Type B pancreatic cell (in vitro differentiated cells): ENCODE measurements at places on chromosomes 7 and 10. TPM values are rescaled to one million over a fixed set of nuclear protein-coding genes. Genes with fewer than 3 reads are reported as not detected.

DNA sequence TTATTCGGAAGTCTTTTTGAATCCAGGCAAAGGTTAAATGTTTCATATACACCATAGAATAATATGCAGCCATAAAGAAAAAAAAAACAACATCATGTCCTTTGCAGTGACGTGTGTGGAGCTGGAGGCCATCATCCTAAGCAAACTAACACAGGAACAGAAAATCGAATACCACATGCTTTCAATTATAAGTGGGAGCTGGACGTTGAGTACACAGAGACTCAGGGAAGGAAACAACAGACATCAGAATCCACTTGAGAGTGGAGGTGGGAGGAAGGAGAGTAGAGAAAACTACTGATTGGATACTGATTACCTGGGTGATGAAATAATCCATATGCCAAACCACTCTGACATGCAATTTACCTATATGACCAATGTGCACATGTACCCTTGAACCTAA is 293.4 kb downstream of the KLF6 start:
- no peak for DNase-seq

DNA sequence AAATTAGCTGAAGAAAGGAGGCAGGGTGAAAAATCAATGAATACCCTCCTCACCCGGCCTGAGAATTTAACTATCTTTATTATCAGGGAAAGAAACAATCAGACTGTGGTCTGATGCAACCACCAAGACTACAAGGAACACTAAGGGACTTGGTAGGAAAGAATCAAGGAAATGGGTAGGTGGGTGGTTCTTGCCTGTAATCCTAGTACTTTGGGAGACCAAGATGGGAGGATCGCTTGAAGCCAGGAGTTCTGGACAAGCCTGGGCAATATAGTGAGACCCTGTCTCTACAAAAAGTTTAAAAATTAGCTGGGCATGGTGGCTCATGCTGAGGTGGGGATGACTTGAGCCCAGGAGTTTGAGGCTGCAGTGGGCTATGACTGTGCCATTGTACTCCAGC is 12.6 kb downstream of the SMURF1 start:
- DNase-seq = no peak

- no peak for DNase-seq
These were observed 74.1 kb downstream of the DOCK1 start for GRCh38 chr10:126979311-126979710.

DNA sequence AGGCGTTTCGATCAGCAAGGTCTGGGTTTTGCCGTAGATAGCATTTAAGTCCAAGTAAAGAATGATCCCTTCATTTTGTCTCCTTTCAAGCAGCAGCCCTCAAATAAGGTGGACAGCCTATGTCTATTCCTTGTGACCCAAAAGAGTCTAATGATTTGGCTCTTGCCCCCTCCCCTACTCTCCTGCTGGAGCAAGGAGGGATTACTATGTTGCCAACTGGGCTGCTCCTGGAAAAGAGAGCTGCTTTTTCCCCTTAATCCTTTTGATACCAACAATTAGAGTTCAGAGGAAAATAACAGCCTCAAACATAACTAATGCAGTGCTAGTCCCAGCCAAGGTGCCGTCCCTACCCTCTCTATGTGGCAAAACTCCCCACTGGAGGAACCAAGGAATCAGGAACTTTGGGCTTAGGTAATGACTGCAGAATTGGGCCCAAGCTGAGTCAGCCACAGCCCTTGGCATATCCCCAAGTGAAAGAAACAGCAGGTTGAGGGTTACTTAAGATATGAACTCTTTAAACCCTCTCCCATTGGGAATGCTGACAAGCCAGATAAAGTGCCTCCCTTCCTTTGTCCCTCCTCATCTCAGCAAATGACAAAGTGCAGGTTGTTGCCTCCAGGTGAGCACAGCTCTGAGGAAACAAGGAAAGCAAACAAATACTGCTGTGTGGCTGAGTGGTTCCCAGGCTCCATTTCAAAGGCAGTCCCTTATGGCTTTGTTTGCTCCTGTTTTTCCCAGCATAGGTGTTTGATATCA is 643.7 kb downstream of the INHBA start:
- no peak for DNase-seq

DNA sequence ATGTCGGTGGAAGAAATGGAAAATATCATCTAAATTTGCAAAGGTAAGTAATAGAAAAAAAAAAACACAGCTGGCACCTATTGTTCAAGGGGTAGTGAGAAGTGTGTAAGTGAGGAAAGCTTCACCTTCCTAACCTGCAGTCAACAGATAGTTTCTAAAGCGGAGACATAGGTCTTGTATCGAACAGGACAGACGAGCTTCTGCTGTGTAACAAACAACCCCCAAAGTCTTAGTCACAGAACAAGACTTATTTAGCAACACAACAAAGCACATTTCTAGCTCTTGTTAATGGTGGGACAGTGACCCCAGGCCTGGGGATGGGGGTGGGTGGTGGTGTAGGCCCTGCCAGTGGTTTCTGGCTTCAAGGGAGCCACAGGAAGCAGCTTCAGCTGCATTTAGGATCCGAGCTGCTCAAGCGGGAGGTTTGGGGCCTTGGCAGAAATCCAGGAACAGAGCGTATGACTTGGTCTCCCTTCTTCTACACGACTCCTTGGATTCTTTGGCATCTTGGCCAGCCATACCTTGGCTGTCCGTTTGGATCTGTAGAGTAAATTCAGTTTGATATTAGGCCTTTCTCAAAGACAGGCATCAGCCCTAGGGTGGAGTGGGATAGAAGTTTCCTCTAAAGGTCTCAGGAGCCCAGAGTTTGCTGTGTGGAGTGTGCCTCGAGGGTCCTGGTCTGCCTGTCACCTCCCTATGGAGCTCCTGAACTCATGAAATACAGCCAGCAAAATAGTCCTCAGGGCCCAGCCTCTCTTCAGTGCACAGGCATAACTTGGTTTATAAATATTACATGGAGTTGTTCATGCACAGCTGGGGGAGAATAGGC is 56.9 kb upstream of the SHH start:
- no peak for DNase-seq

GRCh38 chr7:22561321-22561811 is 61.4 kb upstream of the STEAP1B start:
- peak; percentile 72 for DNase-seq

DNA sequence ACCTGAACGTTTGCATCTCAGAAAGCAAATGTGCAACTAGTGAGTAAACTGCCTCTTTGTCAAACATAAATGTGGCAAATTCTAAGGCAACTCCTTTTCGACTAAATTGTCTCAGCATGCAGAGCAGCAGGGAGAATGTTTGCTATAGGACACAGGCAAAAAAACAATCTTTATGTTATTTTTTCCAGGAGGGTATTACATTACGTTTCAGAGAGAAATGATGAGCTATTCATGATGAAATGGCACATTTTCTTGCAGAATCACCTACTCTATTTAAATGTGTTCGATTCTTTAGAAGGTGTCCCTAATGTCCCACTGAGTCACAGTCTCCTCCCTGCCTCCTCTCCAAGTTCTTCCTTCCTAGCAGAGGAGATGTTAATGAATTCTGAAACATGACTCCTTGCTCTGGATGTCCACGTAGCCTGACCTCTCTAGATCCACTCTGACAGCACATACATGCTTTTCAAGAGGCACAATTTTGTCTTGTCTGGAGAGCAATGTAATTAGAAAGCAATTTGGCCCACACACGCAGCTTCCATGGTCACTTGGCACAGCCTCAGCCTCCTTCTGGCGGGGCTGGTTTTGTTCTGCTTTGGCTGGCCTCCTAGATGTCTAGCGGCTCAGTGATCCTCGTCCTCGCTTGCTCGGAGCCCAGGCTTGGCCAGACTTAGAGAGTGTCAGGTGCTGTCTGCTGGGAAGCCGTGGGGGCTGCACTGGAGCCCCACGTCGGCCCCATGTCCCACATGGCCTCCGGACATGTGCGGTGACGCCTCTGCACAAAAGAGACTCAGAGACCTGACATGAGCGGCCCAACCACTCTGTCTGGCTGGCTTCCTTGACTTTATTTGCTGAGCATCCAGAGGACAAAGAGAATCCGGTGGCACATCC is 125.7 kb upstream of the ZNF438 start:
- DNase-seq = no peak

DNA sequence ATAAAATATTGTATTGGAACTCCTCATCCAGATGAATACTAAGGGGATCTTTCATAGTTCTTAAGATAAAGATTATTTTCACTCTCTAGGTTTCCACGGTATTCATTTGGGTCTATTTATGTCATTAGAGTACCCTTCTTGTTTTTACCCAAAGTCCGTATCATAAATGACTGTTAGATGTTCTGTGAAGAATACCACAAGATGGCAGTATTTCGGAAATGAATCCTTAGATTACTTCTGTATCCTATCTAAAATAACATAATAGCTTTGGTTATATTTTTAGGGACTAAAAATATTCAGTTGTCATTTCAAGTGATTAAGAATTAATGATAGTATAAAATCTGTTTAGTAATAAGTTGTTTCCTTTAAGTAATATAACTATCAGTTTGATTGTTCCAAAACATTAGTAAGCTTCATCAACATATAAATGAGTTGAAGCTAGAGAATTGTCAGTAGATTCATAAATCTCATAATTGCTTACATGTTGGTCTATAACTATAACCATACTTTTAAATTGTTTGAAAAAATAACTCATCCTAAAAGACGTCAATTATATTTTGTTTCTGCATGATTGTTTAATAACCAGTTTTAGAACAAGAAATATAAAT is 337.5 kb upstream of the KCND2 start:
- DNase-seq = no peak

DNA sequence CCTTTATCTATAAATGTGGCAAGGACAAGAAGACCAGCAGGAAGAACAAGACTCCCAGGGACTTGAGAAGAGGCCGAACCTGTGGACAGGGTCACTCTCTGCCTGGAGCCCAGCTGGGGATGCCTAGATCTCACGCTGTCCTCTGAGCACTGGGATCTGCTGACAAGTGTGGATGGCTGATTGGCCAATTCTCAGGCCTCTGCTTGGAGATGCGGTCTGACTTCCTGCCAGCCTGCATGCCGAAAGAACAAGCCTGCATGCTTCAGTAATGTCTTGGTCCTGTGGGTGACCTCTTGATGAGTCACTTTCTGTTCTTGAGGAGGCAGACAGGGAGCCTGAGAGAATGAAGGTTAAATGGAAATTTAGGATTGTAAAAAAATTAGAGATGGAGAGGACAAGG is 84.7 kb downstream of the TMEM178B start:
- DNase-seq = no peak

DNA sequence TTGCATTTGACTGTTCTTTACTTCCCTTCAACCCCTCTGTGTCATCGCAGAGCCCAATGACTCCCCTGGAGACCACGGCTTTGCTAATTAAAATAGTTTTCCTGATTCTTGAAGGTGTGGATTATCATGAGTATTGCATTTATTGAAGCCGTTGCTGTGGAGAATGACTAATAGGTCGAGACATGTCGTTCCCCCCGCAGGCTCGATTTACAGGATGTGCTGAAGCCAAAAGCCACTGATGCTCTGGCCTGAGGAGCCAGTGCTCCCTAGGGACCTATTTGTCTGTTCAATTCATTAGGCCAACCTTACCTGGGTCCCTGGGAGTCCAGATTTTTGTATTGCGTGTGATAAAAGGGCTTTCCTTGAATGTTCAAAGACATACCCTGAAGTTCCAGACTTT is 102.3 kb downstream of the NPTX2 start:
- no peak for DNase-seq

DNA sequence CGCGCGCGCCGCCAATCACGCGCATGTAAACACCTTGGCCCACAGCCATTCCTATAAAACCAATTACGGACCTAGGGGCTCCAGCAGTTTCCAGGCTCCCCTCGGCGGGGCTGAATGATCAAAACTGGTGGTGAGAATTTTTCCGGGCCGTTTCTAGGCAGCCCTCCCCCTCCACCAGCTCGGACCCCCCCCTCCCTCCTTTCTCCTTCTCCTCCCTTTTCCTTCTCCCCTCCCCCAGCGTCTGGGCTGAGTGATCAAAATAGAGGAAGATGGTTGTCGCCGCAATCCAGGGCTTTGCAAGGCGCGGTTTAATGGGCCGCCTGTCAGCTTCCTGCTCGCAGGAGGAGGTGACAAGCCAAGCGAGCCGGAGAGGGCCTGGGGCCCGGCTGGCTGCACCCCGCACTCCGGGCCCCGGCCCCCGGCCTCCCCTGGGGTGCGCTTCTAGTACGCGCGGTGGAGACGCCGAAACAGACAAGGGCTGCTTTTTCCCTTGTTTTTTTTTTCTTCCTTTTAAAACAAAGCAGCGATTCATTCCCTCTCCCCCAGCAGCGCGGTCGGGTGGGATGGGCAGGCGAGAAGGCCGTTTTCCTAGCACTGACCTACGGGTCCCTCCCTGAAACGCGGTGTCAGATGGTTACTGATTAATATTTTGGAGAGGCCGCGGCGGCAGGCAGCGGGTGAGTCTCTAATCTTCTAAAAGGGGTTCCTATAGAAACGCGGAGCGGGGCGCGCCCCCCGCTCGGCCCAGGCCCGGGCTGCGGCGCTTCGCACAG is 528 bp upstream of the TNRC18 start:
- peak; percentile 95 for DNase-seq

GRCh38 chr7:122070834-122071233 is 73.2 kb downstream of the AASS start:
- no peak for DNase-seq

- DNase-seq = no peak
These were observed 59.7 kb upstream of the HABP2 start for GRCh38 chr10:113493195-113493594.

- no peak for DNase-seq
These were observed 104.8 kb downstream of the JAZF1 start for GRCh38 chr7:28075674-28076358.

- no peak for DNase-seq
These were observed 32.1 kb downstream of the AFAP1L2 start for GRCh38 chr10:114372179-114372578.

DNA sequence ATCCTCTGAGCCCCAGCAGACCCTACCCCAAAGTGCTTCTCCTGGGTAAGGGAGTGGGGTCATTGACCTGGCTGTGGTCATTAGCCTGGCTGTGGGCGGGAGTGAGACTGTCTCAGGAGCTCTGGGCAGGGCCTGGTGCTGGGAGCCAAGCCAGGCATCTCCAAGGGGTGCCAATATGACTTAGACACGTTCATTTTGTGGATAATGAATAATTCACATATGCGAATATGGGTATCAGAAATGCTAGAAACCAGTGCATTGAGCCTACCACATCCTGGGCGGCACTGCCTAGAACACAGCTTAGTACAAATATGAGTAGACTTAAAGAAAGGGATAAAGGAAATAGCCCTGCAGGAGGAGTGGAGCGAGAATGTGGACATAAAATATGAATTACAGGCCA is 14.4 kb upstream of the SRRM3 start:
- no peak for DNase-seq

The VAX1 gene
- total RNA-seq = 0.58 TPM in 1 of 2 replicates, not detected in the other

The NAT16 gene
- total RNA-seq = not detected in 2 replicates

The PRF1 gene
- total RNA-seq = not detected in 2 replicates

The PAX2 gene
- total RNA-seq = 0.19 and 4.4 TPM in 2 replicates

The SPAM1 gene
- not detected in 2 replicates for total RNA-seq

The TAS2R4 gene
- total RNA-seq = 1.00 and 2.2 TPM in 2 replicates

The CPA2 gene
- total RNA-seq = 16.3 and 19.8 TPM in 2 replicates

The FRAT1 gene
- 4.7 and 6.1 TPM in 2 replicates for total RNA-seq
